ENCODE measurements at places on chromosomes 6 and 20.

DNA sequence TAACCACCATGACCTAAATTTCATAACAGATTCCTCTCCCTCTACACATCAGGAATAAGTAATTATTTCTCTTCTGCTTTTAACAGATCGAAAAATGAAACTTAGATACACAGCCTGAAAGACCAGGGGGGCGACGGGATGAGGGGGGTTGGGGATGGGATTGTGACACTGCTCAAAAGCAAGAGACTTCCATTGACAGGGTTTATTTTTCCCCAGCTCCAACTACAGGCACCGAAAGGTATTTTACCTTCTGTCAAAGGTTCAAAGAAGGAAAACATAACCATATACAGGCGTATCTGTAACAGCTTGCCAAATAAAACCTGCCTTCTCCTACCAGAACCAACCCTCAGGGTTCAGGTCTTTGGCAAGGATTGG is 1.3 kb downstream of the EPHA7 start:
- no peak for DNase-seq

- DNase-seq: peak; percentile 62
These were observed 655.4 kb upstream of the PTCHD4 start for GRCh38 chr6:48766349-48766748.

GRCh38 chr6:88490908-88491264 is 324.7 kb upstream of the CNR1 start:
- DNase-seq: no peak

GRCh38 chr6:162151021-162151665 is 576.4 kb downstream of the PRKN start:
- DNase-seq: no peak

GRCh38 chr20:56625837-56626236 is 3.3 kb upstream of the TFAP2C start:
- no peak for DNase-seq

DNA sequence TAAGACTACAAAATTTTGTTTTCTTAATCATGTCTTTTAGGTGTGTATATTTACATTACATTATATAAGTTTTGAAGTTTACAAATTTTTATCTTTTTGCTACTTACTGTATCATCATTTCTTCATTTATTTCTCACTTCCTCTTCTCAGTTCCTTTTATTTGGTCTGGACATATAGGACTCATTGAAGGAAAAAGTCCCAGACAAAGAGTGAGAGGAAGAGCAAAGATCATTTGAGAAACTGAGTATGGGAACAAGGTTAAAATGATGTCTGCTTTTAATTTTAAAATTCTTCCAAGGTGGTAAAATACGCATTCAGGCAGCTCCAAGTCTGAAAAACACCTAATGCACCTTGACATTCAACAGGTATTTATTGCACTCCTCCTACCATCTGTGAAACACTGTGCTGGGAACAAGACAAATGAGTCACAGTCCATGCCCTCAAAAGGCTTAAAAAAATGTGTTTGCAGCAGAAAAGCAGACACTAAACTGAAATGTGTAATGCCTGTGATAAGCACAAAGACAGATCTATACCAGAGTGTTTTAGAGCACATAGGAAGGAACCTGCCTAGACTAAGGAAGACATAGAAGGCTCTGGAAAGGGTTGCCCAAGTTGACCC is 63.2 kb downstream of the PKIB start:
- DNase-seq: no peak

- DNase-seq: no peak
These were observed 230.3 kb downstream of the IBTK start for GRCh38 chr6:82017288-82017687.

DNA sequence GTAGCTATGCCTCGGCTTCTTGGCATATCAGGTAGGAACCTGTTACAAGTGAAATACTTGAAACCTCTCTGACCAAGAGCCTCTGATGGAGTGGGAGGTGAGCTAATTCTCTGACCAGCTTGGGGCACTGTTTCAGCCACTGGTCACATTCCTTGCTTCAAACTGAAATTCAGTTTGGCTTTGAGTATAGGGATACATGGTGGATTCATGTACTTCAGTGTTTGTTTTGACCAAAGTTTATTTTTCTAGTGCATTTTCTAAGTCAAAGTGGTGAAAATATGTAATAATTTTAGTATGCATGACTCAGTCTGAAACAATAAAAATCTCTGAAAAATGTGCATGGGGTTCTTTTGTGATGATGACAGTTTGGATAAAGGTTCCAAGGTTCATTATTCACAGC is 18.6 kb downstream of the TTPAL start:
- DNase-seq: peak; percentile 82

GRCh38 chr20:47411161-47411560 is 54.7 kb upstream of the ZMYND8 start:
- no peak for DNase-seq

GRCh38 chr20:24530131-24530680 is 60.8 kb downstream of the SYNDIG1 start:
- DNase-seq: no peak

All from HS-27A (cell line).